ENCODE measurements at places on chromosomes 2 and 18.

- no peak for DNase-seq
Measured at GRCh38 chr2:2333076-2333475, 2.0 kb upstream of the MYT1L start.

GRCh38 chr2:85680707-85681371 is 12.8 kb upstream of the SFTPB start:
- no peak for DNase-seq

- DNase-seq: peak; percentile 59
Measured at GRCh38 chr18:48077291-48077690, 146.8 kb upstream of the SMAD2 start.

- DNase-seq: peak; percentile 24
Measured at GRCh38 chr2:139529080-139529479, 748.9 kb upstream of the NXPH2 start.

- no peak for DNase-seq
Measured at GRCh38 chr18:56258178-56258577, 380.2 kb downstream of the TXNL1 start.

- DNase-seq: no peak
Measured at GRCh38 chr18:6031002-6031401, 135.7 kb upstream of the TMEM200C start.

DNA sequence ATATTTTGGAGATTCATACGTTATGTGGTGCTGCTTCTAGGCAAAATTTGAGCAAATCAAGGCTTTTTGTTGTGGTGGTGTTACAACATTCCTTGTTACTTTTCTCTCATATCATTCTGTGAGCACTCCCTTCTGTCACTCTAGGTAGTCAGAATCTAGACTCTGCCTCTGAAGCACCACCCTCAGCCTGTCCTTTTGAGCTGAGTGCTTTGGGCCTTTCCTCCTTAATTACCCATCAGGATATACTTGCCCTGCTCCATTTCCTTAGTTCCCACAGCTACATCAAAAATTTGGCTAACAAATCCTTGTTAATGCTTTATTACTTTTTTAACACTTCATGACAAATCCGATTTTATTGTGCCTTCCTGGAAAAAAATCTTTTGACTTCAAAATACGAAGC is 289.6 kb downstream of the CALCRL start:
- no peak for DNase-seq

DNA sequence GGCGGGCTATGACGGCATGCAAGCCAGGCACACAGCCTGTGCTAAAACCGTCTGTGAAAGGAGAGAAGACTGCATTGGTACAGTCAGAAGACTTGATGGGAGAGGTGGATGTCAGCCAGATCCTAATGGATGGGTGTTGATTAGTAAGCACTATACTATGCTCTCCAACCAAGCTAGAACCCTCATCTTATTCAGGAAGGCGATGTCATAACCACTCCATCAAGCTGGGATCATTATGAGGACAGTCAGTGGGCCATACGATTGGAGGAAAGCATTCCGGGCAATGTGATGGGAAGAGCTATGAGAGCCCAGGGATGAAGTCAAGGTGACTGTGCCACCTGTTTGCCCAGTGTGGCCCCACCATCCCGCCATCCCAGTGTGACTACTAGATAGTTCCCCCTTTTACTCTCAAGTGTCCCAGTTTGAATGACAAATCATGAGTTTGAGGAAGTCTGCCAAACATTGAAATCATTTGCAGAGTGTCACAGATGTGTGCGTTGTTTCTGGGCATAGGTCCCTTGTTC is 66.4 kb downstream of the MRPS9 start:
- DNase-seq: no peak

DNA sequence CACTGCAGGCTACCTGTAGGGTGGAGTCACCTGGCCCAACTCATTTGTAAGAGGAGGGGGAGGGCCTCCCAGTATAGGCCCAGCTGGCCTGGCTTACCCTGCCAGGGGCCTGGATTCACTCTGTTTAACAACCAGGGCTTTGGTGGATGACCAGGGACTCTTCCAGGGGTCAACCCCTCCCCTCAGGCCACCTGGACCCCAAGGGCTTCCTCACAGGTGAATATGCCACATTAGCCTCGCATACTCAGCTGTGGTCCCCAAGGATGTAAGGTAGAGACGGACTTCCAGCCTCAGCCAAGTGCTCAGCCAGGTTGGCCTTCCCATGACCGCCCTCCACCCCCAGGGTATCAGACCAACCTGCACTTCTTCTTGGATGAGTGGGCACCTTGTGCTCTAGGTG is 8.8 kb upstream of the SH3RF3 start:
- no peak for DNase-seq

- peak; percentile 14 for DNase-seq
Measured at GRCh38 chr18:76979906-76980305, 152.7 kb downstream of the MBP start.

GRCh38 chr2:216002101-216002678 is 11.2 kb downstream of the MREG start:
- DNase-seq: no peak

DNA sequence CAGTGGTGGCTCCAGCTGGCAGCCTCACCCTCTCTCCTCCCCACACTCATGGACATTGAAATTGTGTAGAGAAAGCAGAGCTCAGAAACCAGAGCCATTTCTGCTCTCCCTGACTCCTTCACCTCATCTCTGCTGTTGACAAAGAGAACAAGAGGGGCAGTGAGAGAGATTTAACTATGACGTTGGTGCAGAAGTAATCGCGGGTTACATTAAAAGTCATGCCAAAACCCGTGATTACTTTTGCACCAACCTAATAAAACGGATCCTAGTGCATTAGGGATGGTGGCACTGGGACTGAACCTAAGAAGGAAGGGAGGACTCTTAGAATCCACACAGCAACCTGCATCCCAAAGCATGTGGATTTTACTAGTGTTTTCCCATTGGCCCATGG is 113.3 kb upstream of the CDC42EP3 start:
- no peak for DNase-seq

DNA sequence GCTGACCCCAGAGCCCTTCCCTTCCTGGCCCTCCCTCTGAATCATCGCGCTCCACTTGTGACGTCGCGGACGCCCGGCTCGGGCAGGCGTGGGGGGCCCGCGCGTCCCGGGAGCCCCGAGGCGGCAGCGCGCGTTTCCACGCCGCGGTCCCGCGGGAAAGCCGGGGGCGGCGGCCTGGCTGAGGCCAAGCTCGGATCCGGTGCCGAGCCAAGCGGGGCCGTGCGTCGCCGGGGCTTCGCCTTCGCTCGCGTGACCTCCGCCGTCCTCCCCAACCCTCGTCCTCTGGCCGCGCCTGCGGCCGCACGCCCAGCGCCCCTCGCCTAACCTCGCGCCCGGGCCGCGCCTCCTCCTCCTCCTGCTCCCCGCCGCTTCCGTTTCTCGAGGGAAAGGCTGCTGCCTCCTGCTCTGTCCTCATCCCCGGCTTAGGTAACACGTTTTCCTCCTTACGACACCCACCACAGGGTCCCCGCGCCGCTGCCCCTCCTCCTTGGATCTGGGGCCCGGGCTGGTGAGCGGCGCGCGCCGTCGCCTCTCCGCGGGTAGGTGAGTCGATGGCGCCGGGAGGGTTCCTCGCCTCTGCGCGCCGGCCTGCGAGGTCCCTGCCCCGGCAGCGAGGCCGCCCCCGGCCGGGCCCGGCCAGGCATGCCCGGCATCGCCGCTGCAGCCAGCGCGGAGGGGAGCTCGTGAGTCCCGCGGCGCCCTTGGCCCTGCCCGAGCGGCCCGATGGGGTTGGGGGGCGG is at the start of gene INPP1:
Gene INPP1, plus strand, starts transcription at position 54 of the 740 bp plus-strand sequence. CDS start 16,514 bp downstream, outside the sequence.
- peak; percentile 78 for DNase-seq

- no peak for DNase-seq
Measured at GRCh38 chr2:42116195-42117181, 52.7 kb upstream of the EML4 start.

DNA sequence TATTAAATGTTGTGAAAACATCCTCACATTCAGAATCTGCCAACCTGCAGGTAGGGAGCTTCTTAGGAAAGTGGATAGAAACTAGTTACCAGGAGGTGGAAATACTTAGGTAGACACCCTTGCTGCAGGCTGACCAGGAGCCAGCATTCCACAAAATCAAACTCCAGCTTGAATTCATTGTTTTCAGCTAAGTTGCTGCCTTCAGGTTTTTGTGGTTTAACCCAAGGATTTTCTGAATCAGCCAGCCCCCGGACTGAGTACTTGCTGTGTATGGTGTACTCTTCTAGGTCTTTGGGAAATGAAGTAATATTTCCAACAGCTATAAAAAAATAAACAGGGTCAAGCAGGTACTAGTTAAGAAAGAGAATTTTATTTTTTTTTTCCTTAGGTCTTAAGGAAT is 192.1 kb upstream of the CHST9 start:
- DNase-seq: no peak

DNA sequence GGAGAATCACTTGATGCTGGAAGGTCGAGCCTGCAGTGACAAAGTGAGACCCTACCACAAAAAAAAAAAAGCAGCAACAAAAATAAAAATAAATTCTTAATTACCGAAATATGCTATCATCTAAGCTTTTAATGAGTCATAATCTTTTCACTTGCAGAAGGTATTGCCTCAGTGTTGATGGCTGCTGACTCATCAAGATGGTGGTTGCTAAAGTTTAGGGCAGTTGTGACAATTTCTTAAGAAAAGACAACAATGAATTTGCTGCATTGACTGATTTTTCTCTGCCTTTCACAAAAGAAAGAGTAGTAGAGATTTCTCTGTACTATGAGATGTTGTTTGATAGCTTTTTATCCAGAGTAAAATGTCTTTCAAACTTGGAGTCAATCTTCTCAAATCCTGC is 1809.0 kb downstream of the SUCLG1 start:
- DNase-seq: no peak

DNA sequence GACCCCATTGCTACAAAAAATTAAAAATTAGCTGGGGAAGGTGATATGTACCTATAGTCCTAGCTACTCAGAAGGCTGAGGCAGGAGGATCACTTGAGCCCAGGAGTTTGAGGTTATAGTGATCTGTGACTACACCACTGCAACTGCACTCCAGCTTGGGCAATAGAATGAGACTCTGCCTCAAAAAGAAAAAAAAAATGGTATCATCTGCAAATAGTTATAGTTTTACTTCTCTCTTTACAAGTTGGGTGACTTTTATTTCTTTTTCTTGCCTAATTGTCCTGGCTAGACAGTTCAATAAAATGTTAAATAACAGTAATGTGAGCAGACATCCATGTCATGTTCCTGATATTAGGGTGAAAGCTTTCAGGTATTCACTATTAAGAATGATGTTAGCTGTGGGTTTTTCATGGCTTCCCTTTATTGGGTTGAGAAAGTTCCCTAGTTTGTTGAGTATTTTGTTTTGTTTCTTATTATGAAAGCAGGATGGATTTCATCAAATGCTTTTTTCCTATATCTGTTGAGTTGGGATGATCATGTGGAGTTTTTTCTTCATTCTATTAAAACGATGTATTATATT is 24.9 kb upstream of the ACOXL start:
- no peak for DNase-seq

DNA sequence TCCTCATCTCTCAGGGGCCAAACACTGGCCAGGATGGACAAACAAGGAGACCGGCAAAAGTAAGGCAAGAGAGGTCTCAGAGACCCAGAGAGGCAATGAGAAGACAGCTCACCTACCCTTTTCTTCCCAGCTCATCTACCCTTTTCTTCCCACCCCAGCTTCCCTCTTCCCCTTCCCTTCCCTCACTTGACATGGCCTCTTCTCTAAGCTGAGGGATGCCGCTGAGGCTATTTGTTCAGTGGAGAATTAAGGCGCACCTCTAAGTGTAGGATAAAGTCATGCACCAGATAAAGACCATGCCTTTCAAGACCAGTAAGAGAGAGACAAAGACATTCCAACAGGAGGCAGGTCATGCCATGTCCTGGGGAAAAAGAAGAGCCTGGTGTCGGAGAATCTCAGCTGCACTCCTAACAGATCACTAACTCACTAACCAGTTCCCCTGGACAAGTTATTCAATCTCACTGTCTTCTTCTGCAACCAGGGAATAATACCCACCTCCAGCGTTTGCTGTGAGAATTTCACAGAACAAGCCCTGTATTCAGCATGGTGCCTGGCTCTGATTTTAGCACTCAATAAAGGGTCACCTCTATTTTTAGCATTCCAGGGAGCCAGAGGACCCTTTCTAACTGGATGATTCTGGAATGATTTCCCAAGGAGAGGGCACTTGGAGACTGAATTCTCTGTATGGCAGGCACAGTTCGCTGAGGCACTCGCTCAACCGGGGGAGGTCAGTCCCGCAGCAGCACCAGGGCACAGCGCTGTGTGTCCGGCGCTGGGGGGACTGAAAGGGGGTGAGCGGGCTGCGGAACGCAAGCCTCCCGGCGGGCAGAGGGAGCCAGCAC is 3.0 kb upstream of the FOSL2 start:
- no peak for DNase-seq

- no peak for DNase-seq
Measured at GRCh38 chr2:24512404-24512803, 21.4 kb downstream of the NCOA1 start.

DNA sequence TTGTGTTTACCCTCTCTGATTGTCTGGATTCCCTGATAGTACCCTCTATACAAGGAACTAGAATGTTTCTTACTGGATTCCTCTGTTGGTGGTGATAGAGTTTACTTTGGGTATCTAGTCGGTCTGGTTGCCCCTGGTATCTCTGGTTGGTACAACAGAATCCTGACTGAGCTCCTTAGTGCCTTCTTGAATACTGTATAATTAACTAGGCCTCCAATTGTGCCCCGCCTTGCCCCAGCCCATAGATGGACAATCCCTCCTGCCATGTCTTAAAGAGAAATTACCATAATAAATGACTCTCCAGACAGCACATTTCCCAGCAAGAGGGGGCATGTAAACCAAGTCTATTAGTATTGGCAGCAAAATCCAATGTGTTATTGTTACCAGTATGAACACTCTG is 2.3 kb downstream of the SCN1A start:
- no peak for DNase-seq

DNA sequence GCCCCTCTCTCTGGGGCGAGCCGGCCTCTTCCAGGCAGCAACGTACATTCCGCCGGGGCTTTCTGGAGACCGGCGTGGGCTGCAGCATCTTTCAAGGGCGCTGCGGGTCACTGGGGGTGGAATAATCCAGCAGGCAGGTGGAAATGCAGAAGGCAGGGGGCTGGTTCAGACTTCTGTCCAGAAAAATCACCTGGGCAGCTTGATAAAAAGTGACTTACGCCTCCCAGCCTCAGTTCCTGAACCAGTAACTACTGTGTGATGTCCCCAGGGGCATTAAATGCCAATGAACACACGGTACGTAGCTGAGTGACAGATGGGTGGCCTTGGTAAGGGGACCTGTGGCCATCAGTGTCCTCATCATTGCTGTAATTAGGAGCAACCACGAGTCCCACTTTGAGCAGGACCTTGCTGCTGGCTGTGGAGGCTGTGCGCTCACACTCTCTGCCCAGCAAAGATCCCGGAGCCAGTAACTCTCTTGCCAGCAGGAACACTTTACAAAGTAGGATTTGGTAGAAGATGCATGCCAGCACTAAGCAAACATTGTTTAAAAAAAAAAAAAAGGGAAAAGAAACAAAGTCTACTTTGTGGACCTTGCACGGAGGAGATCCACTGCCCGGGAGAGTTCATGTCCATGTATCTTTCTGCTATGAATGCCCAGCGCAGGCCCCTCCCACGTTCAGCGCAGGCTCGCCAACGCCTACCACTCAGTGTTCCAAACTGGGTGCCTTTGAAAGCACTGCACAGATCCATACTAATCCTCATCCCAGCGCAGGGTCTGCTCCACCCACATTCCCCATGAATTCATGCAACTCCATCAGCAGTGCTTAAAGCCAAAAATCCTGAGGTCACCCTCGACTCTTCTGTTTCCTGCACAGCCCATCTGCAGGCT is 177.3 kb downstream of the HDAC4 start:
- peak; percentile 74 for DNase-seq

Data from colonic mucosa (tissue), 4 donors.